ENCODE measurements at places on chromosomes 16 and 17. TPM values are rescaled to one million over a fixed set of nuclear protein-coding genes. Genes with fewer than 3 reads are reported as not detected.

The GCGR gene
- not detected for total RNA-seq

The UNC119 gene
- total RNA-seq = 70.7 TPM

The DEXI gene
- 24.2 TPM for total RNA-seq

The ZNF629 gene
- 0.69 TPM for total RNA-seq

The OR3A2 gene
- total RNA-seq = not detected

The WSCD1 gene
- not detected for total RNA-seq

The RDM1 gene
- total RNA-seq = 9.7 TPM

The TMEM204 gene
- not detected for total RNA-seq

The KRT32 gene
- not detected for total RNA-seq

The NEUROD2 gene
- total RNA-seq = not detected

The KRTAP4-1 gene
- total RNA-seq = not detected

The TMEM98 gene
- 0.31 TPM for total RNA-seq
